Left colon (tissue), 2 donors: ENCODE measurements at places on chromosomes 5 and 9. TPM values are rescaled to one million over a fixed set of nuclear protein-coding genes. Genes with fewer than 3 reads are reported as not detected.

The SHLD3 gene
- total RNA-seq, result 3.5 TPM

DNA sequence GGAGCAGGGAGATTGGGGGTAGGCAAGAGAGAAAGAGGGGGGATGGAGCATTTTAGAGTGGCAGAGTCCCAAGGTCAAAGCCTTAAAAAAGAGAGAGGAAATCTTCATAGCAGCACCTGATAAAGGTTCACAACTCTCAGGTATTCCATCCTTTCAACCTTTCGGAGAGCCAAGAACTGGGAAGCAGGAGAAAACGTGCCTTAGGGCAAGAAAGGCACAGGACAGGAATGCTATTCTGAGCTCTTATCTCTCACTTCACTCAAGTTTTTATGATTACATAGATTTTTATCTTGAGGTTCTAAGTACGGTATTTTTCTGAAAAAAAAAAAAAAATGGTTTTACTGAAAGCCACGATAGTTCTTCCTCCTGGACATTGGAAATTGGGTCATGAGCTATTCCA lies 34.5 kb upstream of the SMAD5 start:
- no peak for DNase-seq

DNA sequence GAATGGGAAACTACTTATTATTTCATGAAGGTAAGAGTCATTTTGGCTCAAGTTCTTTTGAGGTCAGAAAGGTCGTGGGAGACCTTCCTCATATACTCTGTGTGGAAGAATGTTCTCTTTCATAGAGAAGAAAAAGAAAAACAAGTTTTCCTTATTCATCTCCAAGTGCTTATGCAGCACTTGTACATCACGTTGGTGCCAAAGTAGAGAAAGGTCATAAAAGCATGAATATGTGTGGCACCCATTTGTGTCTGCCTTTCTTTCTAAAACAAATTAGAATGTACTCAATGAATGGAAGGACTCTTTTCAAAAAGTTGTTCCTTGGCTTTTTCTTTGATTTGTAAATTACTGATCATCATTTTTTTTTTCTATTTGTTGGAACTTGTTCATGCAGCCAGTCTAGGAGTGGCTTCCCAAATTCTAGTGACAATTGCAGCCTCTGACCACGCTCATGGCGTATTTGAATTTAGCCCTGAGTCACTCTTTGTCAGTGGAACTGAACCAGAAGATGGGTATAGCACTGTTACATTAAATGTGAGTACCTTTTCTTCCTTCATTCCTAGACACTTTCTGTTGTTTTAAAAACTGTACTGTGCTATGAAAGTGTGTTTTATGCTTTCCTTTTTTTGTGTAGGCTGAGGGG lies 122.4 kb downstream of the ADGRV1 start:
- DNase-seq, result no peak

- DNase-seq, result peak; percentile 46
Observed at GRCh38 chr5:52799358-52799982, 11.8 kb downstream of the ITGA1 start.

The PCDHGA2 gene
- 0.31 TPM for total RNA-seq

GRCh38 chr9:114300153-114300845 lies 22.6 kb upstream of the ORM1 start:
- peak; percentile 7 for DNase-seq

The MAPKAP1 gene
- 56.5 TPM for total RNA-seq

GRCh38 chr5:52751137-52751536 lies 36.6 kb upstream of the ITGA1 start:
- DNase-seq, result no peak

- no peak for DNase-seq
Observed at GRCh38 chr9:126561582-126561981, 52.1 kb upstream of the LMX1B start.

DNA sequence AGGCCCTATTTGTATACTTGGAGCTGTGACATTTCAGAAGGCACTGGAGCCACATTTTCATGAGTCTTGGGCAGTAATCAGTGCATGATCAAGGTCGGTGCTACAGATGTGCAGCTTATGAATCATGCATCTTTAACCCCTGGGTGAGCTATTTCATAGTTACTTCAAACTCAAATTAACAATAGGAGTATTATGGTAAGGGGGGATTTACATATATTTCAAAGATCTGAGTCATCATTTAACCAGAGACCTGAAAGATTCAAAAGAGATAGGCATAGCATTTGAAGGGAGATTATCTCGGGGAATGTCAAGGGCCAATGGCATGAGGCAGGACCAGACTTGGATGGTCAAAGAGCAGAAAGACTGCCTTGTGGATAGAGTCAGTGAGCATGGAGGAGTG lies 169.0 kb upstream of the GRIN3A start:
- DNase-seq, result no peak

The ZNF474 gene
- total RNA-seq, result not detected

GRCh38 chr5:38714703-38715355 lies 131.0 kb upstream of the OSMR start:
- no peak for DNase-seq

The SLC36A3 gene
- not detected for total RNA-seq

DNA sequence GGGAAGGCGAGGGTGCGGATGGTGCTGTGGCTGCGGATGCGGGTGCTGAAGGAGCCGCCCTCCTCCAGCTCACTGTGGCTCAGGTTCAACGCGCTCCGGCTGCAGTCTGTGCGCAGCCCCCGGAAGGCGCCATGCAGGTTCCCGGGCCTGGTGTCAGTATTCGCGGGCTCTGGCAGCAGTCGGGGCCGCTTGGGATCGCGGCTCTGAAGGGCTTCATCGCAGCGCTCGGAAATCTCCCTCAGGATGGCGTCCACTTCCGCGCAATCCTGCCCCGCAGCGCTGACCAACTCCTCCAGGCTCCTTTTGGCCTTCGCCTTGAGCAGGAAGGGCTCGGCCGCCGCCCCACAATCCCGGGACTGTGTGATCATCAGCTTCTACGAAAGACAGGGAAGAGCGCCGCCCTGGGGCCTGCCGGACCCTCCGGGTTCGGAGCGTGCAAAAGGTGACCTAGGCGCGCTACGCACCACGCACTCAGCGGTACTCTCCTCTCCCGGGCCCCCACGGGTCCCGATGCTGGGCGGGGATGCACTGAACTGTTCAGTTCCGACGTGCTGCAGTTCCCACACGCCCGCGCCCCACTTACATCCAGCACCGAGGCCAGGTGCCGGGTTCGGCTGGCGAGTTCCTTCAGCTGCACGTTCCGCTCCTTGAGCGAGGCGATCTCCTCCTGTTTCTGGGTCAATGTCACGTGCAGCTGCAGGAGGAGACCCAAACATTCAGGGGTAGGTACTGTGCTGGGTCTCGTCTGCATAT lies 6.5 kb downstream of the MCIDAS start:
- DNase-seq, result peak; percentile 64

The PRSS3 gene
- total RNA-seq, result 310 TPM

The LECT2 gene
- not detected for total RNA-seq

DNA sequence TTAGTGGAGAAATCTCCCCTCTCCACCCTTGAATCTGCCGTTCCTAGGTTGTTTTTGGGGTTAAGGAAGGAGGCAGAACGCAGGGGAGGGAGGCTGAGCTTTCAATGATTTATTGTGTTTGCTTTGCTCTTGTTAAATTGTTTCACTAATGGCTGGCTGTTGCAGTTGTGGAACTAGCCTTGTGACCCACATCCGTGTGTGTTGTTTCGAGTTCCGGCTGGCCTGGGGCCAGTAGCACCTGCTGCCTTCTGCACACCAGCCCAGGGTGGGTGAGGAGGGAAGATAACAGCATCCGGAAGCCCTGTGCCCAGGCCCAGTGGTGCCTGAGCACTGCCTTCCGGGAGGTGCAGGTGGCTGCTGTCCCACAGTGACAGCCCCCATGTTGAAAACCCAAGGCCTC lies 3.6 kb downstream of the ERGIC1 start:
- peak; percentile 96 for DNase-seq

The UIMC1 gene
- total RNA-seq, result 33.1 TPM

The MAMDC4 gene
- 20.1 TPM for total RNA-seq

DNA sequence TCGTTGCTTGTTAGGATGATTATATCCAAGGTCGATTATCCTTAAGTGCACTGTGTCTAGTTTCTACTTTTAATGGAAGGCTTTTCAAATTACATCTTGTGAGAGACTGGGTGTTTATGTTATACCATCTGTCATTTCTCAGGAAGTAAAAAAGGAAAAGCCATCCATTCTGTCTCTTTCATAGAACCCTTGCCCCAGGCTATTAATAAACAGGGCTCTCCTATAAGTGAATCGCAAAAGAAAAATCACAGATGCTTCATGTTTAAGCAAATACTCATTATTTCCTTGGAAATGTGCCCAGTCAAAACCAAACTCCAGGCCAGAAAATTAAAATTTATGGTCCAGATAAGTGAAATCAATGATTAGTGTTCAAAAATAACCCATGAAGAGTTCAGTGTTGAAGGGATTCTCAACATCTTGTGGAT lies 58.1 kb downstream of the STARD4 start:
- DNase-seq, result no peak

- no peak for DNase-seq
Observed at GRCh38 chr5:169272731-169273427, 28.1 kb downstream of the SLIT3 start.

The CA9 gene
- total RNA-seq, result 0.89 TPM

- DNase-seq, result no peak
Observed at GRCh38 chr5:133041910-133042309, 9.9 kb upstream of the HSPA4 start.

The NPR2 gene
- total RNA-seq, result 7.9 TPM

DNA sequence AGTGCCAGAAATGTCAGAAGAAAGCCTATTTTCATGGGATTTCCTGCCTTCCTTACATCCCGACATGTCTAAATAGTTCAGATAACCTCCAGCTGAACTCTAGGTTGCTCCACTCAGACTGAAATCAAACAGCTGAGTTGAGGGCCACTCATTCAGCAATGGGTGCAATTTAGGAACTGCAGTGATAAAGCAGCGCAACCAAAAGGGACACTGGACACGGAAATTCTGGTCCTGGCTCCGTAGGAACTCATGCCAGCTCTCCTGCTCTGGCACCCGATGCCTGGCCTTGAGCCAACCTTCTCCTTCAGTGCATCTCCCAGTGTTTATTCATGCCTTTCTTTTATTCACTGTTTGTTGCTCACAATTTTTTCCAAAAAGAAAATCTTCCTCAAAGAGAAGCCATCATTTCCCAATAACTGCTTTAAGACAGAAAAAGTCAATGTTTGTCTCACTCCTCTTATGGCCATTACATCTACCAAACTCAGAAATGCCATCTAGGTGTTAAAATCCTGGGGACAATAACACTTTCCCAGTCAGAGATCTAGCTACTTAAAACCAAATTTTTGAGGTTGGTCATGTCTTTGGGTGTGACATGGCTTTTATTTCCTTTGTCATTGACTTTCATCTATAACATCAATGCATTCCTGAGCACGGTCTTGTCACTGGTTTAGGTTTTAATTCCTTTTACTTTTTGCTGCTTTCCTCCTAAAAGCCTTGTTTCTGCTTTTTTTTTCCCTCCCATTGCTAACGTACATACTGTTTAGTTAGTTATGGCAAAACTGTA lies 126.9 kb downstream of the PDE4D start:
- peak; percentile 45 for DNase-seq

DNA sequence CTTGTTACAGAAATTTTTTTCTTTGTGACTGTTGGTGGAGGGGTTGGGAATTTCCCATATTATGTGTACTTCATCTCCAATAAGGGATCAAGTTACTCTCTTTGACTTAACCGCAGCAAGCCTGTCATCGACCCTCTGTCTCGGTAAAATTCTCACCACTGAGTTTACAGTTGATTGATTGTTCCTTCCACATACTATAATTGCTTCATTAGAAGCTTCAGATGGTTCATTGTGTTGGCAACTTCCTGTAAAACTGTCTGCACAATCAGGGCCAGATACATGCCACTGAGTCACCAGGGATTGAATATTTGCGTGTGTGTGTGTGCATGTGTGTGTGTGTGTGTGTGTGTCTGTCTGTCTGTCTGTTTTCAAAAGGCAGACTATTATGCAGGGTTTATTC lies 176.6 kb downstream of the ZNF462 start:
- DNase-seq, result no peak

GRCh38 chr5:141260458-141261237 lies 15.5 kb downstream of the PCDHB15 start:
- no peak for DNase-seq

GRCh38 chr5:16735101-16736060 lies 118.6 kb upstream of the RETREG1 start:
- no peak for DNase-seq

GRCh38 chr9:4105183-4105582 lies 194.7 kb downstream of the GLIS3 start:
- no peak for DNase-seq

The MSMP gene
- not detected for total RNA-seq

GRCh38 chr5:107894361-107894760 lies 223.6 kb upstream of the EFNA5 start:
- DNase-seq, result no peak

- DNase-seq, result no peak
Observed at GRCh38 chr9:113219969-113220368, 1.1 kb downstream of the FKBP15 start.

DNA sequence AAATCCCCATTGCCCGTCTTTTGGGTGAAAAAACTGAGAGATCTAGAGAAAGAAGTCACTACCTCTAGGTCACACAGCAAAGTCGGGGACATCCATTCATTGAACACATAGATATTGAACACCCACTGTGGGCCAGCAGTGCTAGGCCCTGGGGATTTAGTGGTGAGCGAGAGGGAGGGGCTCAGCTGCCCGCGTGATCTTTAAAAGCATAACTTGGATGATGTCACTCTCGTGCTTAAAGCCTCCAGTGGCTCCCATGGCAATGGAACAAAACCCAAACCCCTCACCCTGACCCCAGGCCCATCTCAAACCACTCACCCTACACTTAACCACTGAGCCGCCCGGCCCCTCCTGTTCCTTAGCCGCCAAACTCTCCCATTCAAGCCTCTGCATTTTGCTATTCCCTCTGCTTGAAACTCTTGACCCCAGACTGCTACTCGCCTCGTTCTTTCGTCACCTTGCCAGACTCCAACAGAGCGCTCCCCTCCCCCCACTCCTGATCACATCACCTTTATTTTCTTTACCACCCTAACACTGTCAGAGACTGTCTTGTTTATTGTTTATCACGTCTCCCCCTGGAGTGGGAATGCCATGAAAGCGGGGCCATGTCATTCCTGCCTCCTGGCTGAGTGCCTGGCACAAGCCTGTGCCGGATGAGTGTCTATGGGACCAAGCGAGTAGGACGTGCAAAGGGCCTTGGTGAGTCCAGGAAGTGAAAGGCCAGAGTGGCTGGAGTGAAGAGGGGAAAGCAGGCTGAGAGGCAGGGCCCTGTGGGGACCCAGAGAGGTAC lies 710 bp upstream of the PIP5KL1 start:
- no peak for DNase-seq

GRCh38 chr9:119195521-119195920 lies 173.7 kb downstream of the BRINP1 start:
- no peak for DNase-seq

The AMBP gene
- 0.64 TPM for total RNA-seq

The ANKRD18B gene
- total RNA-seq, result not detected

The CTNND2 gene
- total RNA-seq, result 0.82 TPM

The PTAR1 gene
- 69.3 TPM for total RNA-seq

GRCh38 chr5:164210491-164210890 lies 705.1 kb downstream of the MAT2B start:
- DNase-seq, result no peak

GRCh38 chr9:96071815-96072124 lies 196.3 kb downstream of the ERCC6L2 start:
- DNase-seq, result no peak
